ENCODE measurements at places on chromosomes 1 and 21. TPM values are rescaled to one million over a fixed set of nuclear protein-coding genes. Genes with fewer than 3 reads are reported as not detected.

- DNase-seq, result no peak
Observed at GRCh38 chr21:37871121-37871862, 45.0 kb downstream of the KCNJ6 start.

DNA sequence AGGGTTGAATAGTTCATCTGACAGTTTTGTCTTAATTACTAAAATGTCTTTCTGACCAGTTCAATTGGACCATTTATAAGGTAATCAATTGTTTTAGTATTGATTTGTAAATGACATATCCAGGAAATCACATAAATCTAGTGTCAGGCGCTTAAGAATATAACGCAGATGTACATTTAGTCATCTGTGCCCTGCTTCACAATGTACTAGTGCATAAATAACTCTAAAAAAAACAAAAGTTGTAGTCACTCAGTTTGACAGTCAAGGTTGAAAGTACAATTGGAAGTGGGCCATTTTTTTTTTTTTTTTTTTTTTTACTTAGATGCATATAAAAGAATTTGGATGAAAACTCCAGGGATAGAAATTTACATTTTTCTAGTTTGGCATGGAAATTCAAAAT lies 490.4 kb downstream of the PTPRC start:
- no peak for DNase-seq

DNA sequence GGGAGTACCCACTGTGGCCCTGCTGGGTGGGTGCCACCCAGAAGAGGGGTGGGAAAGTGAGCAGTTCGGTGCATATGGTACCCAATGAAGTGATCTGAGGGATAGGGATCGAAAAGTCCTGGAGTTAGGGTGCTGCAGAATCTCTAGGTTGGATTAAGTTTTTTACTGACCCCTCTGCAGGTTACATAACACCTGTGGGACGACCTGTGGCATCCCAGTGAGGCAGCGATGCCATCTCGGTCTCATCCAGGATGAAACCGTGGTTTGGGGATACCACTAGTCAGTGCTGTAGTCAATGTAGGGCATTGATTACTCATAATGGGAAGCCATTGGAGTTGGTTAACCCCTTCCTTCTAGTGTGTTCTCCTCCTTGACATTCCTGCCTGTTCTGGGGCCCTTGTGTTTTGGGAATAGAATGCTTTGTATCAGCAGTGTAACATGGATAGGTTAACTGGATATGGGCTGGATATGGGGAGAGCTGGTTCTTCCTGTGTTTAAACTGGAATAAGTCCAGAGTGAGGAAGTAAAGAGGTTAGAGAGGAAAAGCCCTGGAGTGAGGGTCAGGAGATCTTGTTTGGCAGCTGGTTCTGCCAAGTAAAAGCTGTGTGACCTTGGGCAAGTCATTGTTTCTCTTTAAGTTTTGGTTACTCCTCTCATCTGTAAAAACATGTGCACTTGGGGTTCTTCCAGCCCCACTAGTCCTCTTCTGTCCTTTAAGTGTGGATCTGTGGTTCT lies 42.8 kb upstream of the ATF3 start:
- DNase-seq, result no peak

DNA sequence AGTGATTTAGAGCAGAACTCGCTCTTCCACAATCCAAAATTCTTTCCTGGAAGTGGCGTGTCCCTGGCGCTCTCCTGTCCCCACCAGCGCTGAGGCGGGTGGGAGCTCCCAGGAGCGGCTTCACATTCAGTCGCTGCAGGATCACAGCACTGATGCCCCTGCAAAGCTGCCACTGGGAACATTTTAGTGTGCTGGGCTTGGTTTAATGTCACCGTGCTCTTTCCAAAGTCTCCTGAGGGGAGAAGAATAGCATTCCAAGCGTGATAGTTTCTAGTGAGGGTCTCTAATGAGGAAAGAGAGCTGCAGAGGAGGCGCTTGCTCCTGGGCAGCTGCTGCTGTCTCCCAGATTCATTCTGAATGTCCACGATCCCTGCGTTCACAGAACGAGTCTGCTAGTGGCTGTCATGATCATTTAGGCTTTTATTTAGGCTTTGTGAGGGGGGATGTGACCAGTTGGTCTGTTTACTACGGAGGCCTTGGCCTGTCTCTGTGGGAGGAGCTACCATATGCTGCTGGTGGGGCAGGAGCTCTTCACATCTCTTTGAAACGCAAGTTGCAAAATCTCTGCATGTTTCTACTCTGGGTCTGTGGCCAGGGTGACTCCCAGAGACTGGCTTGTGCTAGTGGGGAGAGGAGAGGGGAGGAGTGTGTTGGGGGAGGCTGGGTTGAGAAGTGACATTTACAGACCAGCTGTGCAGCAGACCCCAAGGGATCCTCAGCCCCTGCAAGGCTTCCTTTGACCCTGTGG lies 23.4 kb downstream of the OLFML3 start:
- no peak for DNase-seq

DNA sequence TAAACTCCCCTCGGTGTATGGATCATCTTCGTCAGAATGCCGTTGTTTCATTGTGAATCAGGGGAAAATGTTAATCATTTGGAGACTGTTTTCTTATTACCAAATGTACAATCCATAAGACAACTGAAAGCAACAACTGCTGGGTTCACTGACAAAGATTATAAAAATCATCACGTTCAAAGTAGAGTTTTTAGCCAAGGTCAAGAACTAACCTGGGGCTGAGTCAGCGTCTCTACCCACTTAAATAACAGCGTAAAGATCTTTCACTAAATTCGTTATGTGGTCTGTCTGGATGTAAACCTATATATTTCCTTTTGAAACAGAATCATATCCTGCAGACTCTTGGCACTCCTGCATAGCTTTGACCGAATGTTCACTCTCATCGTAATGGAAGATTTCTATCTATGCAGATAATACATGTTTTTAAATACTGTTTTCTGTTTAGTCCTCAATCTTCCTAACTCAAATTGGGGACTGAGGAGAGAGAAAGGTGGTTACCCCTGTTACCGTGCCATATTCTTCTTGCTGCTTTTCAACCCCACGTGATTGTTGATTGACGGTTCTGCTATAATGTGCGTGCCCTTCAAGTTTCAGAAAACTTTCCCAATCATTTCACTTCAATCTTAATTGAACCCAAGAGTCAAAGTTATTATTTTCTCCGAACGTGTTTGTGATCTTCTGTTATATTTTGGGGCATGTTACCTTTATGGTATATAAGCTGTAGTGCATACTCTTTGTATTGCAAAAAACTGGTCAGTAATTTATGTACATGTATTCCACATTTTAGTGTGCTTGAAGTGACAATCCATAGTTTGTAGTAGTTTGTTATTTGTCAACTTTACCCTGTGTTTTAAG lies 15.6 kb upstream of the NCMAP start:
- no peak for DNase-seq

GRCh38 chr21:46115441-46116188 lies 17.7 kb downstream of the COL6A2 start:
- DNase-seq, result peak; percentile 10

GRCh38 chr1:95701450-95702173 lies 467.6 kb downstream of the RWDD3 start:
- DNase-seq, result no peak

DNA sequence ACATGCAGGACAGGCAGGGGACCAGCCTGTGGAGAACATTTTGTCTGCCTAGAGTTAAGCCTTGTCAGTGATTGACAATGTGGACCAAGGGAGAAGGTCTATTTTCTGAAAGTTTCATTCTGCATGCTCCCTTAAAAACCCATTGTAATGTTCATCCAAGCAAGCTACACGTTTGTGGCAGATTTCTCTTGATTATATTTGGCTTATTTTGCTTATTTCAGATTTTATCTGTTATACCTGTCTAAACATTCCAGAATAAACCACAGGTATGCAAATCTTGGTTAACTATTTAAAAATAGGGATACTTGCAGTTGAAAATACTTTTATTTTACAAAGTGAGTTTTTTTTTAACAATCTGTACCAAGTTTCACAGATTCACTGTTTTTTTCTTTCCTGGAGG lies 78.2 kb upstream of the F3 start:
- DNase-seq, result no peak

DNA sequence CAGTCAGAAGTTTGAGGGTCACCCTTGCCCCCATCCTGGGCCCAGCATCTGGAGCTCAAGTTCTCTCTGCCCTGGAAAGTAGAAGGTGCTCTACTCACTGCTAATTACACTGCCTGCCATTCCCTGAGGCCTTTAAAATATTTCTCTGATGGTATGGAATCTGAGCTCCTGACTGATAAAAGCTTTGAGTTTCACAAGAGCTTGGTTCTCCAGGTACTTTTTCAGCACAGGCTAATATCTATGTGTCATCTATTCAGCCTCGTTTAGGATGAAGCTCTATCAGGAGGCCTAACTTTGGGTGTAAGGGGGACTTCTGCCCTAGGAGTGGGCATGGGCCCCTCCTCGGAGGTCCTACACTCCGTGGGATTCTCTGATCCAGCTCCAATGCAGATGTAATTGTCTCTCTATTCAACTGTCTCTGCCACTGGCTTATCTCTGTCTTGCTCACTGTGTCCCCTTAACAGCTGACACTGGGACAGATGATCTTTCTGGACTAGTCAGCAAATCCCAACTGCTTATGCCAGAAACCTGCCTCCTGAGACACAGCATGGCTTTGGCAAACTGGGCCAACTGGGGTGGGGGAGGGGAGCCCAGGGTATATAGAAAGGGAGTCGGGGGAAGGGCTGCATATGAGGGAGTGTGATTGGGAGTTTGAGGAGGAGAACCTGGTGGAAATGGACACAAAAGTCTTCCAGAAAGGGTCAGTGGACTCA lies 104.2 kb upstream of the GADD45A start:
- no peak for DNase-seq

DNA sequence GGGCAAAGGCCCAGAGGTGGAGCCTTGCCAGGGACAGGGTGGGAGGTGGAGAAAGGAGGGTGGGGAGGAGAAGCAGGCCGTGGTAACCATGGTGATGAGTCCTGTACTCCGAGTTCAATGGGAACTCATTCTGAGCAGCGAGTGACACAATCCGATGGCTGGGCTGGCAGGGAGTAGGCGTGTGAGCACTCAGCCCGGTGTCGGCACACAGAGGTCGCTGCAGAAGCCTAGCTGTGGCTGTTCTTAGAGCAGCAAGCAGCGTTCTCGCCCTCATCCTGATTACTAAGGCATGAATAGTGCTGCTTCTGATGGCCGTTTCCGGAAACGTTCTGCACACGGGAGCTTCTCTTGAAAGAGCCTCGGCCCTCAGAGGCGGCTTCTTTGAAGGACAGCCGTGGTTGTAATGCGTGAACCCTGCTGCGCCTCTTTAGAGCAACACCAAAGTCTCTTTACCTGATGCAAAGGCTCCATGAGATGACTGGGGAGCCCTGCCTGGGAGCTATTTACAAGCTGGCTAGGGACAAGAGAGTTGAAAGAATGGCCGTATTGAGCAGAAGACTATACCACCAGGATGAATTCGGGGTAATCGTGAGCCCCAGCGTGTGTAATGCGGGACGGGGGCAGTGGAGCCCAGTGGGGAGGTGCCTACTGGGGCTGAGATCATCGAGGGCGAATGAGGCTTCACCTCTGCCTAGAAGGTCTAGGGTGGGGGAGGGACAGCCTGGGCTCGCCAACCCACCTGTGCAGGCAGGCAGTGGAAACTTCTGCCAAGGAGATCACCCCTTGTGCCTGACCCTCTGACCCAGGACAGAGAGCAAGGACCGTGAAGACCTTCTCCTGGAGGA lies 72.8 kb upstream of the PAX7 start:
- peak; percentile 16 for DNase-seq

GRCh38 chr1:204994086-204994862 lies 48.7 kb upstream of the CNTN2 start:
- no peak for DNase-seq

DNA sequence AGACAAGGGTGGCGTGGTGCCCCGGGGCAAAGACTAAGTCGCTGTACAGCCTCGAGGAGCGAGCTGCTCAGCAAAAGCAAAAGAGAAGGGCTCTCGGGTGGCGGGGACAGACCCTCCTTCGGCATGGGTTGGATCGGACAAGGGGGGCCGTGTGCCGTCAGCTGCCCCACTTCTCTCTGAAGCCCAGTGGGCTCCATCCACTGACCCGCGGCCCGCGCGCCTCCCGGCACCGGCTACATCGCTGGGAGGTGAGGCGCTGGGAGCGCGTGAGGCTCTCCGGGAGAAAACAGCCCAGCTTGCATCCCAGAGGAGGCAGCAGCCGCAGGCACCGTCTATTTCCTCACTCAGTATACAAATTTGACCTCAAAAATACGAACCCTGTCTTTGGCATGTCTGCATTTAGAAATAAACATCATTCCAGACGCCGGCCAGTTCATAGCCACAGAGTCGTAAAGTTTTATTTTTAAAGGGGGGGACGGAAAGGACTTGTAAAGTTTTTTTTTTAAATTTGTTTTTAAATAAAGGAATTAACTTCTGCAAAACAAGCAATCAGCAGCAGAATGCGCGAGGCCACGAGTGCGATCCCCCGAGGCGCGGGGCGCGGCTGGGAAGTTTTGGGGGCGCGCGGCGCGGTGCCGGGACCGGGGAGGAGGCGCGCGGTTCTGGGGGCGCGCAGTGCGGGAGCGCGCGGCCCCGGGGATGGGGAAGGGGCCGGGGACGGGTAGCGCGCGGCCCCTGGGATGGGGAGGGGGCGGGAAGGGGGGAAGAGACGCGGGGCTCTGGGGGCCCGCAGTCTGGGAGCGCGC lies 689 bp upstream of the GPR137B start:
- DNase-seq, result no peak

DNA sequence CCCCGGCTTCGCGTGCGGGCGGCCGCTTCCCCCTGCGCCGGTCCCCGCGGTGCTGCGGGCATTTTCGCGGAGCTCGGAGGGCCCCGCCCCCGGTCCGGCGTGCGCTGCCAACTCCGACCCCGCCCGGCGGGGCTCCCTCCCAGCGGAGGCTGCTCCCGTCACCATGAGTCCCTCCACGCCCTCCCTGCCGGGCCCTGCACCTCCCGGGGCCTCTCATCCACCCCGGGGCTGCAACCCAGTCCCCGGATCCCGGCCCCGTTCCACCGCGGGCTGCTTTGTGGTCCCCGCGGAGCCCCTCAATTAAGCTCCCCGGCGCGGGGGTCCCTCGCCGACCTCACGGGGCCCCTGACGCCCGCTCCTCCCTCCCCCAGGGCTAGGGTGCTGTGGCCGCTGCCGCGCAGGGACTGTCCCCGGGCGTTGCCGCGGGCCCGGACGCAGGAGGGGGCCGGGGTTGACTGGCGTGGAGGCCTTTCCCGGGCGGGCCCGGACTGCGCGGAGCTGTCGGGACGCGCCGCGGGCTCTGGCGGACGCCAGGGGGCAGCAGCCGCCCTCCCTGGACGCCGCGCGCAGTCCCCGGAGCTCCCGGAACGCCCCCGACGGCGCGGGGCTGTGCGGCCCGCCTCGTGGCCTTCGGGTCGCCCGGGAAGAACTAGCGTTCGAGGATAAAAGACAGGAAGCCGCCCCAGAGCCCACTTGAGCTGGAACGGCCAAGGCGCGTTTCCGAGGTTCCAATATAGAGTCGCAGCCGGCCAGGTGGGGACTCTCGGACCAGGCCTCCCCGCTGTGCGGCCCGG lies 159.2 kb downstream of the RUNX1 start:
- DNase-seq, result peak; percentile 83

GRCh38 chr1:110494522-110495406 lies 24.2 kb downstream of the KCNA10 start:
- no peak for DNase-seq

GRCh38 chr1:184146202-184146601 lies 94.7 kb downstream of the TSEN15 start:
- DNase-seq, result no peak

SPATA45 gene
- not detected for total RNA-seq

OR2G6 gene
- total RNA-seq, result not detected

KCNE2 gene
- not detected for total RNA-seq

PEAR1 gene
- total RNA-seq, result 2.9 TPM

TMOD4 gene
- total RNA-seq, result 1.6 TPM

PDZK1 gene
- 17.6 TPM for total RNA-seq

PADI3 gene
- not detected for total RNA-seq
